Uterus (tissue), 4 donors: ENCODE measurements at places on chromosomes 3 and 15.

- no peak for DNase-seq
Measured at GRCh38 chr3:17775073-17775472, 32.6 kb upstream of the TBC1D5 start.

- no peak for DNase-seq
Measured at GRCh38 chr3:179541596-179541995, 21.1 kb upstream of the ACTL6A start.

GRCh38 chr3:195185583-195185982, 85.4 kb downstream of the XXYLT1 start:
- no peak for DNase-seq

GRCh38 chr3:5707794-5708193, 520.3 kb downstream of the EDEM1 start:
- no peak for DNase-seq

GRCh38 chr15:26842391-26842790, 24.5 kb upstream of the GABRA5 start:
- no peak for DNase-seq

DNA sequence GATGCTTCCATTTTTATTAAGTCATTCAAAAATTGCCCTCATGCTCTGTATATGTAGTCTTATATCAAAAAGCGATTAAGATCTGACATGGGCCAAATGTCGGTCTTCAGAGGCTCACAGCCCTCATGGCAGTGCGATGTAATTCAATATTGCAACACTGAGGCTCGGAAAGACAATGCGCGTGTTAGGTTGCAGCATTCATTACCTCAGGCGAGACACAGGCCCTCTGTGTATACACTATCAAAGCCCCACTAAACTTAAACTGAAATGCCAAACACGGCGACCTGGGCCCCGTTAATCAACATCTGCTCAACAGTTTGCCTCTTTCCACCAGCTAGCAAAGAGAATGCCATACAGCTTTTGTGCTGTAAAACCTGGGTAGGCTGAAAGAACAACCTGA, 413.4 kb downstream of the ERC2 start:
- DNase-seq = no peak

GRCh38 chr3:156649681-156650080, 24.7 kb upstream of the TIPARP start:
- DNase-seq = no peak

DNA sequence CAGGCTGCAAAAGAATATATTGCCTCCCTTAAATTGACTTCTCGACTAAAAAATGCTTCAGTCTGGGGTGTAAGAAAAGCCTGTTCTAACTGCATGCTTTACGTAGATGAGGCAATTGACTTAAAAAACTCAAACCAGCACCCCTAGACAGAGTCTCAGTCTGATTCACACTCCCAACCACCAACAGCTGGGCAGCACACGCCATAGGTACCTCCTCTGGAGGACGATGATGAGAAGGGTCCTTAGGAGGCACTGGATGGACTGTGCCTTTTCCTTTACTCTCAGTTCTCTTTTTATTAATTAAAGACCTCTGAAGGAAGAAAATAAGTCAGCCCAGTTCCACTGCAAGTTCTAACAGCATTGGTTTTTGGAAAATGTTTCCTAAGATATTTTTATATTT, 175.0 kb downstream of the PDZRN3 start:
- DNase-seq = no peak

GRCh38 chr3:13308380-13308801, 111.7 kb downstream of the NUP210 start:
- no peak for DNase-seq

- no peak for DNase-seq
Measured at GRCh38 chr3:190197346-190197763, 76.7 kb upstream of the P3H2 start.

- DNase-seq = peak; percentile 54
Measured at GRCh38 chr3:52053307-52054304, 2.8 kb downstream of the DUSP7 start.

DNA sequence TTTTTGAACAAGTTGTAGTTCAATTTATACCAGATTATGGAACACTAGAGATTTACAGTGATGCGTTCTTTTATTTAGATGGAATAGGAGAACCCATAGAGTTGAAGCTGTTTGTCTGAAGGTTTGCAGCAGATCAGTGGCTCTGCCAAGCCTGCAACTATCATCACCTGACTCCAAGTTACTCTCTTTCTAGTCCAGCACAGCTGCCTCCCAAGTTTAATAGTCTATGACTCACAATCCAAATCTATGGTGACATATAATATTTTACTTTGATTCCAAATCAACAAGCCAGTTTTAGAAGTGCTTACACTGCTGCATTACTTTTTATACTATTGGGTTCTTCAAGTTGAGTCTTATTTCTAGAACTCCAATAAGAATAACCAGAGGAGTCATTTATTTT, 400.4 kb downstream of the LPP start:
- DNase-seq = no peak

DNA sequence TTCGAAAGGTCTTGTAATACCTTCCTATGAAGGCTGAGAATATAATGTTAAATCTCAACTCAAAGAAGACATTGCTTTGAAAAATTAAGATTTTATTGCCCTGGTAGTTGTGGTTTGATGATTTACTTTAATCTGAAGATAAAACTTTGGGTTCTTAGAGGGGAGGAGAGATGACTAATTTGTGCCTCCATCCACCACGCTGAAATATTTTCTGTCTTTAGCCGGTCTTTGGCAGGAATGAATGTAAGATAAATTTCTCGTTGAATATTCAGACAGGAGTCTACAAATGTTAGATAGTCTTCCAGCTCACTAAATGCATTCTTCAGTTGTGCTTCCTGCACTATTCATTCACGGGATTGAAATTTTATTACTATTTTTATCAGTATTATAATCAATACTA, 844.3 kb upstream of the NR2F2 start:
- DNase-seq = no peak

GRCh38 chr3:150901793-150902192, 3.4 kb downstream of the MINDY4B start:
- no peak for DNase-seq

GRCh38 chr3:4234889-4235288, 68.3 kb upstream of the SETMAR start:
- no peak for DNase-seq

- DNase-seq = no peak
Measured at GRCh38 chr3:177921153-177921552, 615.1 kb upstream of the KCNMB2 start.

DNA sequence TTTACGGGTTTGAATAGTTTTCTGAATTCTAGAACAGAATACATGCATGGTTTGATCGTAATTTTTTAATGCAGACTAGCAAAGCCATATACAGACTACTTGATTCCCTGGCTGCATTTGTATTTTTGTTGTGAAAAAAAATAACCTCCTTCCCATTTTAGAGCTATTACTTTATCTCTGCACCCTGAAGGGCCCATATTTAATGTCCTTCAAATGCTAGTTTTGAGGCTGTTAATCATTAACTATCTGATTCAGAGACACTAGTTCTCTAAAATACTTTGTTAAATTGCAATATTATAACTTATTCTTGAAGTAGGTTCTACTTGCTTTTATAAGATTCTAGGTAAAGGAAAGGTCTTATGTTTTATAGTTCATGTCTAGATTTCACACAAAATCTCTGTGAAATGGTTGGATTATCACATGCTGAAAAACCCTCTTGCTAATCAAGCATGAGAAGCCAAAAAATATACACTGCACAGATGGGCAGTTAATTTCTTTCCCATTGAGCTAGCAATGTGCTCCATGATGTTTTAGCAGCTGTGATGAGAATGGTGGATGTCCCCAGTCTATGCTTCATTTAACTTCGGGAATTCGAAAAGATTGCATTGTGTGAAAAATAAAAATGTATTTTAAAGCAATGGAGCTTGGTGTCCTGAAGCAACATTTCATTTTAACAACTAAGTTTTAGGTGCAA, 634.0 kb upstream of the BCHE start:
- DNase-seq = no peak

GRCh38 chr3:100006570-100007271, 107.6 kb downstream of the FILIP1L start:
- DNase-seq = no peak

- DNase-seq = no peak
Measured at GRCh38 chr3:128326051-128326823, 140.5 kb downstream of the DNAJB8 start.

DNA sequence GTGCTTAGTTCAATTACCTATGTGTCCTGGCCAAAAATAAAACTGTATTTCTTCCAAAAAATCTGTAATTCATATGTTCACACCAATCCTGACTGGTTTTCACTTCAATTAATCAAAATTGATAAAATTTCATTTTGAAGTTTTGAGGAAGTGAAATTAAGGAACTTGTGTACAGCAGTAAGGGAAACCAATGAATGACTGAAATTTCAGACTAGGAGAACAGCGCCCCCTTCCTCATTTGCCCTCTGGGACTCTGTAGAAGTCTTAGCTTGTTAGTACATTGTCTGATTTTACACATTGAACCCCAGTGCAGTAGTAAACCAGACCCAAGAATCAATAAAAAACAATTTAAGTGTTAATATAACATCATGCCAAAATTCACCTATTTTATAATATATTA, 495.3 kb upstream of the AGTR1 start:
- DNase-seq = no peak
